ENCODE measurements at places on chromosomes 7 and 10. TPM values are rescaled to one million over a fixed set of nuclear protein-coding genes. Genes with fewer than 3 reads are reported as not detected.

LRMDA gene
- total RNA-seq = not detected

SLC26A5 gene
- 0.25 TPM for total RNA-seq

BTBD16 gene
- not detected for total RNA-seq

TEX36 gene
- total RNA-seq = not detected

SLC29A4 gene
- total RNA-seq = 3.1 TPM

MOGAT3 gene
- not detected for total RNA-seq

GBX1 gene
- not detected for total RNA-seq

DNA sequence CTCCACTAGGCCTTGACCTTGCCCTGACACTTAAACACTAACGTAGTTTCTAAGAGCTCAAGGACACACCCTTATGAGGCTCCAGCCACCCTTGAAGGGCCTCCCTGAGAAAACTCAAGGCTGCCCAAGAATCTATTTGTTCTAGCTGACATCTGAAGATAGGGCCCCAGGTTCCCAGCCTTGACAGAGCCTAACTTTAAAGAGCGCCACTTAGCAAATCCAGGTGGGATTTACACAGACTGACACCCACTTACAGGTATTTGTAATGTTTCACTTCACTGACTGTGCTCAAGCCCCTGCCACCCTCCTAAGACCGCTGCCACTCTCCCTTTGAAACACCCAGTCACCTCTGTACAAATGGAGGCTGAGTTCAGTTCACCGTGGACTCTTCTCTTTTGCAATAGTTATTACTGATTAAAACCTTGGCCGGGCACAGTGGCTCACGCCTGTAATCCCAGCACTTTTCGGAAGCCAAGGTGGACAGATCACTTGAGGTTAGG lies 90.4 kb downstream of the SVOPL start:
- H3K4me1 ChIP-seq = peaks cover 5% of the 10 kb centered on the region
- peaks cover 2% of the 10 kb centered on the region for H3K36me3 ChIP-seq
- no peaks in the 10 kb centered on the region for H3K27me3 ChIP-seq
- no peak overlapping the region for H3K4me3 ChIP-seq

DNA sequence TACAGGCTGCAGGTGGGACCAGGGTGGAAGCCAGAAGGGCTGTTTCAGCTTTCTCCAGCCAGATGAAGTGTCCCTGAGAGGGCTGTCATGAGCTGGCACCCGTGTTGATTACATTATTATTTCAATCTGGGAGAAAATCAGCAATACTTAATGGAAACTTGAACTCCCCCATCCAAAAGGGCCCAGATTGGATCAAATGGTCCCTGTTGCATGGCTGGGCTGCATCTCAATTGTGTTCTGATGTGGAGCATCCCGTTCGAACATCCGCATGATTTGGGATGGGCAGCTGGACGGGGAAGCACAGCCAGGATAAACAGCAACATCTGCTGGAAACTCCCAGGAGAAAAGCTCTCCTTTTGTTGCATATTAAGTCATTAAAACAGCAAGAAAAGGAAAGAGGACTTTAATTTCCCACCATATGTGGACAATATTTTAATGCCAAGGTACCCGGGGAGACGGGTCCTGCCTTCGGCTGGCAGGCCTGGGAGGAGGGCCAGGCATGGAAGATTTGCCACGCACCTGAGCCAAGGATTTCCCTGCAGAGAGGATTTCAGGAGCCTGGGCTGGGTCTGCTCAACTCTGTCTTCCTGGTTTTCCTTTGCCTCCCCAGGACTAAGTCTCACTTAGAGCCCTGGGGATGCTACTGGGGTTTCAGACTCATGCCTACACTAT lies 52.4 kb downstream of the NPTX2 start:
- no peaks in the 10 kb centered on the region for H3K4me1 ChIP-seq
- DNase-seq = no peak
- no peak overlapping the region for H3K4me3 ChIP-seq
- H3K27ac ChIP-seq = no peak overlapping the region
- no peaks in the 10 kb centered on the region for H3K27me3 ChIP-seq
- no peaks in the 10 kb centered on the region for H3K36me3 ChIP-seq

GRCh38 chr10:51718804-51719291 lies 19.5 kb upstream of the CSTF2T start:
- no peak for DNase-seq
- H3K4me1 ChIP-seq = no peaks in the 10 kb centered on the region
- H3K4me3 ChIP-seq = no peak overlapping the region
- H3K27me3 ChIP-seq = peaks cover 11% of the 10 kb centered on the region
- H3K27ac ChIP-seq = no peak overlapping the region
- H3K36me3 ChIP-seq = no peaks in the 10 kb centered on the region

- no peak overlapping the region for H3K27ac ChIP-seq
- H3K27me3 ChIP-seq = peaks cover 3% of the 10 kb centered on the region
- DNase-seq = no peak
- no peak overlapping the region for H3K4me3 ChIP-seq
- no peaks in the 10 kb centered on the region for H3K4me1 ChIP-seq
- H3K36me3 ChIP-seq = no peaks in the 10 kb centered on the region
Measured at GRCh38 chr7:47280114-47280513, 301.8 kb downstream of the TNS3 start.

GRCh38 chr7:12458520-12459131 lies 55.0 kb upstream of the VWDE start:
- H3K4me1 ChIP-seq = no peaks in the 10 kb centered on the region
- no peak for DNase-seq
- H3K4me3 ChIP-seq = no peak overlapping the region
- peaks cover 10% of the 10 kb centered on the region for H3K27me3 ChIP-seq
- H3K27ac ChIP-seq = no peak overlapping the region

- peaks cover 9% of the 10 kb centered on the region for H3K27me3 ChIP-seq
- no peak overlapping the region for H3K27ac ChIP-seq
- H3K4me3 ChIP-seq = no peak overlapping the region
- no peaks in the 10 kb centered on the region for H3K36me3 ChIP-seq
Measured at GRCh38 chr10:34670081-34670480, 145.0 kb downstream of the PARD3 start.

DNA sequence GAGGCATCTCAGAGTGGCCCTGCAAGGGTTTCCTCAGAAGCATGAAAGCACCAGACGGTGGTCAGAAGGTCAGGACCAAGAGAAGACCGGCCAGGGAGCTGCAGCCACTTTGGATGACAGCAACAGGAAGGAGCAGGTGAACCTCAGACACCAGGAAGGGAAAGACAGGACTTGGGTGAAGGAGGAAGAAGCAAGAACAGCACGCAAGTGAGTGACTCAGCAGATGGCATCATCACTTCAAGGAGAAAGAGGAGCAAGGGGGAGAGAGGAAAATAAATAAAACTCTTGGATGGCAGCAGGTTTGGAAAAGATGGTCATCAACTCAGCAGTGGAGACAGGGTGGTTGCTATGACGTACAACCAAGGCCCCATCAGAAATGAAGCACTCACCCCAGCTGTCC lies 31.6 kb downstream of the NCAPG2 start:
- peaks cover 50% of the 10 kb centered on the region for H3K36me3 ChIP-seq
- H3K27ac ChIP-seq = peak overlapping the region; percentile 61
- DNase-seq = no peak
- no peak overlapping the region for H3K4me3 ChIP-seq

GRCh38 chr10:125543796-125544195 lies 139.2 kb downstream of the TEX36 start:
- no peak overlapping the region for H3K4me3 ChIP-seq
- H3K27ac ChIP-seq = no peak overlapping the region
- H3K36me3 ChIP-seq = no peaks in the 10 kb centered on the region
- DNase-seq = no peak
- H3K4me1 ChIP-seq = no peaks in the 10 kb centered on the region

DNA sequence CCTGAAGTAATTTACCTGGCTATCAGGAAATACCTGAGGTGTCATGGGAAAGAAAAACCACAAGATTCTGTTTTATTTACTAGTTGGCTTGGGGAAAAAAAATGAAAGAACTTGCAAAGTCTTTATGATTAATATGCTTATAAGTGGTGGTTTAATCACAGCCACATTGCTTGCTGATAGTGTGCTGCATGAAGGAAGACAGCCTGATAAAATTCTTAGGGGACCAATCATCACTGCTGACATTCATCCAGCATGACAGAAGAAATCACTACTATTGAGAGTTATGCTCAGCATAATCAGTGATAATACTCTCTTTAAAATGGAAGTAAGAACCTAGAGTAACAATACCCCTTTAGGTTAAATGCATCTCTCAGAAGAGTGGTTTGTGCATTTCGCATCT lies 150.2 kb upstream of the LRRN3 start:
- no peak overlapping the region for H3K4me3 ChIP-seq
- DNase-seq = no peak
- H3K27ac ChIP-seq = no peak overlapping the region
- peaks cover 9% of the 10 kb centered on the region for H3K36me3 ChIP-seq
- H3K4me1 ChIP-seq = peaks cover 9% of the 10 kb centered on the region

- H3K36me3 ChIP-seq = no peaks in the 10 kb centered on the region
- peaks cover 2% of the 10 kb centered on the region for H3K27me3 ChIP-seq
- H3K27ac ChIP-seq = no peak overlapping the region
Measured at GRCh38 chr7:27697861-27698430, 35.3 kb upstream of the HIBADH start.

- peaks cover 4% of the 10 kb centered on the region for H3K4me1 ChIP-seq
- DNase-seq = no peak
- no peak overlapping the region for H3K4me3 ChIP-seq
- no peak overlapping the region for H3K27ac ChIP-seq
- peaks cover 3% of the 10 kb centered on the region for H3K27me3 ChIP-seq
- H3K36me3 ChIP-seq = peaks cover 4% of the 10 kb centered on the region
Measured at GRCh38 chr10:35226507-35226906, 99.9 kb downstream of the CREM start.
